ENCODE measurements at places on chromosomes 16 and 17.
A peak's percentile ranks its signal among the peaks of the same experiment; 100 is the strongest.

- DNase-seq, result no peak
Observed at GRCh38 chr16:17301593-17302135, 169.1 kb downstream of the XYLT1 start.

- no peak for DNase-seq
Observed at GRCh38 chr17:65535777-65536572, 25.5 kb downstream of the AXIN2 start.

- no peak for DNase-seq
Observed at GRCh38 chr16:71852158-71852557, 6.4 kb downstream of the ATXN1L start.

DNA sequence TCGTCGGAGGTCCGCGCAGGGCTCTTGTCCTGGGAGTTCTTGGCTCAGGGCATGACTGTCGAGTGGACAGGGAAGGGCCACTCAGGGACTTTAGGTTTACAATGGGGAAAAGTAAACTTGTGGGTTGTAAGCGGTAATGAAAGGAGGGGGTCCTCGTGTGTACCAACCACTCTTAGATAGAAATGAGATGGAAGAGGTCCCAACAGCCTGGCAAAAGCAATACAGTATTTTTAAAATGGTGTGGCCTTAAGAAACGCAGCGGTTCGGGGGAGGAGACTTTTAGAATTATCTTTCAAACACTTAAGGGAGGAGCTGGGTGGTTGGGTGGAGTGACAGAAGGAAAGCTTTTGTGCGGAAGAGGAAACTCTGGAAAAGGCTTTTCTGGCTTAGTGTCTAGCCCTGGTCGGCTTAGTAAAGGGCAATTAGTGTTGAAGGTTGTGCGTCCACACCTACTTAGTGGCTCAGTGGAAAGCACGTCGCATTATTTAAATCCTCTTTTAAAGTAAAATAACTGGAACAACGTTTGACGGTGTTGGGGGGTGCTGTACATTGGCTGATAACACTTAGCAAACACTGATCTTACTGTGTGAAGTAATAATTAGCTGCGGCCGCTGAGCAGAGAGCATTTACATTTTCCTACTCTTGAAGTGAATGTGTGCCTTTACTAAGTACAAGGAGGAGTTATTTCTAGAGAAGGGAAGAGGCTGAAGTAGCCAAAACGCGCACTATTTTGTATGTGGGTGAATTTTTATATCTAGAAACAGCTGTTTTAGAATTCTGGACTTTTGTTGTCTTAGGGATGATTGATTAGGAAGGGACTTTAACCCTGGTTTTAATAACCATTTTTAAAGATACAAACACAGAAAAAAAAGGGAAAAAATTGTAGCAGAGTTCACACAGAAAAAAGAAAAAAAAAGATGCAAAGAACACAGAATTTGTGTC, 1.0 kb downstream of the WSB1 start:
- DNase-seq, result peak; percentile 49

- no peak for DNase-seq
Observed at GRCh38 chr16:48745541-48745940, 135.6 kb upstream of the N4BP1 start.

- no peak for DNase-seq
Observed at GRCh38 chr17:57551321-57552079, 193.6 kb downstream of the CCDC182 start.

DNA sequence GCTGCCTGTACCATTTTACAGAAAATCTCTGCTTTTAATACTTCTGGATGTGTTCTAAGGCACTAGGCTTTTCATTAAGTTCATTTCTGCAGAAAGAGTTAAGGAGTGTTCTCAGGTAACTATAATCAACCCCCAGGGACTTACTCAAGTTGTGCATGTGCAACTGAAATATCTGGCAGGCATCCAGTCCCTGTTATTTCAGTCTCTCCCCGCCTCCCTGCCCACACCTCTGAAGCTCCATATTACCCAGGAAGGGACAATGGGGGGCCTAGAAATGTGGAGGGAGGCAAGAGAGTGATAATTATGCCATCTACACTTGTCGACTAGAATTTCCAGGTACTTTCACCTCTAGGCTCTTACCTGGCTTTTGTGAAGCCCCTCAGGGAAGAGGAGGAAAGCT, 432.2 kb downstream of the MAF start:
- no peak for DNase-seq

- DNase-seq, result no peak
Observed at GRCh38 chr17:38915639-38915995, 9.8 kb upstream of the LASP1NB start.

DNA sequence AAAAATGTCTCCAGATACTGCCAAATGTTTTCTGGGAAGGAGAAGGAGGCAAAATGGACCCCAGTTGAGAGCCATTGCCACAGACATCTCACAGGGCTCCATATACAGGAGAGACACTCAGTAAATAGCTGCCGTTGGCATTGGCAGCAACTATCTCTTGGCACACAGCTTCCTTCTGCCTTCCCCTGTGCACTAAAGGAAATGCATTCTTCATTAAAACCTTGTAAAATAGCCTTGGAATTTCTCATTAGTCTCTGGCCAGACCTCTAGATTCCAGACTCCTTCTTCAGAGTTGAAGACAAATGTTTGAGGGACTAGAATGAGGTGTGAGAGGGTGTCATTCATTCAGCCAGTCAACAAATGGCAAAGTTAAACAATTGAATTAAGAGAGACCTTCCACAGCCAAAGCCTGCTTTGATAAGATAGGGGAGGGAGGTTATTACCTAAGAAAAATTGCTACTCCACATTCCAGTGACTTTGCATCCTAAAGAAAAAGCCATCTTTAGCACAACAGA, 223.9 kb upstream of the HS3ST3A1 start:
- DNase-seq, result no peak

- no peak for DNase-seq
Observed at GRCh38 chr16:7217797-7218196, 114.8 kb upstream of the RBFOX1 start.

DNA sequence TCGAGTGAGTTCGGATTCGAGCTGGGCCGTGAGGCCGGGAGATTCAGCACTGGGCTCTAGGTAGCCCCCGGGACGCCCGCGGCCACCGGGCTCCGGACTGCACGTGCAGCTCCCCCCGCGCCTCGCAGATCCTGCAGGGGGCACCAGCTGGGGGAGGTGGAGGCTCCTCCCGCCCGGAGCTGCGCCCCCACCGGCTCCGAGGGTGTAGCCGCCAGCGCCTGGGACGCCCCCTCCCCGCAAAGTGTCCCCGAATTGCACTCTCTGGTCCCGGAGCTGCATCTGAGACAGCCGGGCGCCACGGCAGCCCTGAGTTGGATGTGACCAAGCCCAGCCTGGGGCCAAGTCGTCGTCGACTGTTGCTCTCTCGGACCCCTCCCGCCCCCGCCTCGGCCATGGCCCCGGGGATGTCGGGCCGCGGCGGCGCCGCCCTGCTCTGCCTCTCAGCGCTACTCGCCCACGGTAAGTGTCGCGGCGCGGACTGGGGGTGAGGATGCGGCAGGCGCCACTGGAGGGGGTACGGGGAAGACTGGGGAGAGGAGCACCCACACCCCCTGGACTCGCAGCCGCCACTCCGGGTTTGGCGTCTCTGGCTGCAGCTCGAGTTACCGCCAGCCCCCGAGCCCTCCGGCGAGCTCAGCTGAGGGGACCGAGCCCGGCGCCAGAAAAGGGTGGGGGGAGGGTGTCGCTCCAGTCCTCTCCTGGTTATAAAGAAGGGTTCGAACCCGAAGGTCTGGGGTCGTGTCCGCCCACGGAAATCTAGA, 1.5 kb downstream of the TMEM132E start:
- DNase-seq, result no peak

- no peak for DNase-seq
Observed at GRCh38 chr16:84546669-84547545, 42.4 kb upstream of the MEAK7 start.

GRCh38 chr17:27928587-27928986, 35.4 kb upstream of the LYRM9 start:
- no peak for DNase-seq

DNA sequence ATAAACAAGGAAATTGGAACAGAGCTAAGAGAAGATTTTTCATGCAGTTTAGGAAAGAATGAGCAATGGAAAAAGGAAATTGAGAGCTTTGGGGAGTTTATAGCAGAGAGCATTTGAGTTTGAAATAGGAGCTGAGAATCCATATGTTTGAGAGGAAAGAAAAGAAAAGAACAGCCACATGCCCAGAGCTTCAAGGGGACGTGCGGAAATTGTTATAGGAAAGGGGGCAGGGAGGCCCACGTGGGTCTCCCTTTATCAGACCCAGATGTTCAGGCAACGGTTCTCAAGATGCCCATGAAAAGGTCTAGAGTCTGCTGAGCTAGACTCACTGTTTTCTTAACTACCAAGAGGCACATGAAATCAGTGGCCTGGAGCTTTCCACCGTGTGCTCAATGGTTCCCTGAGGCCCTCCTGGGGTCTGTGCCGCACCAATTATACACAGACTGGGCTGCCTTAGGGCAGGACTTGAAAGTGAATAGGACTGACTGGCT, 31.2 kb downstream of the CHD9 start:
- no peak for DNase-seq

- DNase-seq, result no peak
Observed at GRCh38 chr17:15952916-15953790, 8.2 kb downstream of the ADORA2B start.

DNA sequence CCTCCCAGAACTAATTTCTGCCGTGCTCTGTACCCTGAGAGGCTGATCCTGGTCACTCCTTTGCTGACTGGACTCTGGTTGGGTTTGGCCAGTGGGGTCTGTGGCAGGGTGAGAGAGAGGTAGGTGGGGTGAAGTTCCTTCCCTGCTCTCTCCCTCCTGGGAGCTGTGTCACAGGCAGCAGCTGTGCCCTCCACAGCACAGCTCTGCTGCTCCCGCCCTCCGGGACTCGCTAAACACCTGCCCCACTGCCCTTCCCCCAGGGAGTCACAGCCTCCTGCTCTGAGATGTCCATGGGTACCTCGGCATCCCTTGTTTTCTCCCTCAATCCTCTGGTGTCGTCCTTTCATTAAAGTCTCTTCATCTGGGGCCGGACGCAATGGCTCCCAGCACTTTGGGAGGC, 66.4 kb downstream of the SRCIN1 start:
- DNase-seq, result no peak

DNA sequence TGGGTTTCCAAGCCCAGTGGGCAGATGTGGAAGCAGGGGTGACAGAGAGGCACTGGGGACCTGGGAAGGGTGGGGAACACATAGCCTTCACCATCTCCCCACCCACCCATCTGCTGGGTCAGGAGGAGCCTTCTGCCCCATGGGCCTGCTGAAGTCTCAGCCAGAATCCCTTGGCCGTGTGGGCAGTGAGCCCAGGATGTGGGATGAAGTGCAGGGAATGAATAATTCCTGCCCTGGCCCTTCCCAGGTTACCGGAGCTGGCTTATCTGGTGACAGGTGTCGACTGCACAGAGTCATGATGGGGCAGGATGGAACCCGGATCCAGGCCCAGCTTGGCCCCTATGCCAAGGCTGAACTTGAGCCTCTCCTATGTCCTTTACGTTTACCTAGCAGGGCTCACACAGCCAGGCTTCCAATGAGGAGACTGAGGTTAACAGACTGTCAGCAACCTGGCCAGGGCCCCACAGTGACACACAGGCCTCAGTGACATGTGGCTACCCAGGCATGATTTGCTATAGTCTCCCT, 17.5 kb downstream of the ATP2A3 start:
- no peak for DNase-seq

- no peak for DNase-seq
Observed at GRCh38 chr17:42566215-42566882, 551 bp upstream of the MLX start.

GRCh38 chr16:46832757-46833459, 1.9 kb upstream of the C16orf87 start:
- DNase-seq, result no peak

DNA sequence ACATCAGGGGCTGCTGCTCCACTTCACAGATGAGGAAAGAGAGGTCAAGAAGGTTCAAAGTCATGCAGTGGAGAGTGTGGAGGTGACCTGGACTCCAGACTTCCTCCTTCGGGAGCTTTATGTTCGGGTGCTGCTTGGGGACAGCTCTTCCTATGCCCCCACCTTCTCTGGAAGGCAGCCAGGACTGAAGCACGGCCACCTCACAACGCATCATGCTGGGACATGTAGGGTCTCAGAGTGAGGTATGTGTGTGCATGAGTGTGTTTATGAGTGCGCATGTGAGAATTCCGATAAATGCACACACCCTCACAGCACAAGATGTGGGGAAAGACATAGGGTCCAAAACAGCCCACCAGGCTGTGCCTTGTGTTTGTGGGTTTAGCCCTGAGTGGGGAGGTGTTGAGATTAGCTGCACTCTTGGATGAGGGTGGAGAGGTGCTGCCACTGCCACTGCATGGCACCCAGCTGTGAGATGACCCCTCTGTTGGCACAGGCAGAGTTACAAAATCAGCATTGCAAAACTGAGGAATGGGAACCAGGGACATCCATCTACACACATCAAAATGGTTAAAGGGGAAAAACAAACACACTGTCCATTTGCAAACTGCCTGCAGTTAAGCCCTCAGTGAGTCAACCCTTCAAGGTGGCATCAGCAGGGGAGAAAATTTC, 367.4 kb downstream of the SEC14L1 start:
- DNase-seq, result no peak

GRCh38 chr17:79812353-79813258, 15.7 kb upstream of the CBX8 start:
- no peak for DNase-seq

- no peak for DNase-seq
Observed at GRCh38 chr16:27264151-27264550, 4.4 kb downstream of the NSMCE1 start.

- DNase-seq, result no peak
Observed at GRCh38 chr17:34155947-34156346, 99.1 kb upstream of the CCL2 start.

- DNase-seq, result no peak
Observed at GRCh38 chr16:1819611-1820010, 7.0 kb downstream of the HAGH start.

DNA sequence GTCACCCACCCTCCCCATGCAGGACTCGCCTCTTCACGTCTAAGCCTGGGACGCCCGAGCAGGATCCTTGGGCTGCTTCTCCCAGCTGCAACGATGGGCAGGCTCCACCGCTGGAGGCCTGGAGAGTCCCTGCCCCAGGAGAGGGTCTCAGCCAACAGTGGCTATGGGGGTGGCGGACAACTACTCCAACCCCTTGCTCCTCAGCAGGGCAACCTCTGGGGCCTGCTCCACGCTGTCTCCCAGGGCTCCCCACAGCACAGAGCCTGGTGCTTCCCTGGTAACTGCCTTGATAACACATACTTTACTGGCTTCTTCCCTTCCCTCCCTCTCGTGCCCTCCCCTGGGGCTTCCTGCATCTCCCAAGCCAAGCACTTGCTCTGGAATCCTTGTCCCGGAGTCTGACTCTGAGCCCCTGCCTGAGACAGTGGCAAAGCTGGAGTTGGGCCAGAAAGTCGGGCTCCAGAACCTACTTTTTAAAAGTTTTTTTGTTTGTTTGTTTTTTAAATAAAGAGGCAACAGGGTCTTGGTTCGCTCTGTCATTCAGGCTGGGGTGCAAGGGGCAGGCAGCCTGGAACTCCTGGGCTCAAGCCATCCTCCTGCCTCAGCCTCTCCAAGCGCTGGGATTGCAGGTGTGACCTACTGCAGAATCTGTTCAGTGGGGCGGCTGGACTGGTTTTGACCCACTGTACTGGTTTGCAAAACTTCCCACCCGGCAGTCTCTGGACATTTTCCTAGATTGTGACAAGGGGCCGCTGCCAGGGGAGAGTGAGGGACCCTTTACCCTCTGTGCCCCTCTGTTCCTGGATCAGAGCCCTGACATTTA, 99.4 kb downstream of the TNFRSF13B start:
- no peak for DNase-seq
